ENCODE measurements at places on chromosomes 6 and 20. TPM values are rescaled to one million over a fixed set of nuclear protein-coding genes. Genes with fewer than 3 reads are reported as not detected.

TP53TG5 gene
- 0.69 TPM for polyA plus RNA-seq

GRCh38 chr6:101163611-101164010 lies 229.9 kb upstream of the GRIK2 start:
- no peak for DNase-seq

DNA sequence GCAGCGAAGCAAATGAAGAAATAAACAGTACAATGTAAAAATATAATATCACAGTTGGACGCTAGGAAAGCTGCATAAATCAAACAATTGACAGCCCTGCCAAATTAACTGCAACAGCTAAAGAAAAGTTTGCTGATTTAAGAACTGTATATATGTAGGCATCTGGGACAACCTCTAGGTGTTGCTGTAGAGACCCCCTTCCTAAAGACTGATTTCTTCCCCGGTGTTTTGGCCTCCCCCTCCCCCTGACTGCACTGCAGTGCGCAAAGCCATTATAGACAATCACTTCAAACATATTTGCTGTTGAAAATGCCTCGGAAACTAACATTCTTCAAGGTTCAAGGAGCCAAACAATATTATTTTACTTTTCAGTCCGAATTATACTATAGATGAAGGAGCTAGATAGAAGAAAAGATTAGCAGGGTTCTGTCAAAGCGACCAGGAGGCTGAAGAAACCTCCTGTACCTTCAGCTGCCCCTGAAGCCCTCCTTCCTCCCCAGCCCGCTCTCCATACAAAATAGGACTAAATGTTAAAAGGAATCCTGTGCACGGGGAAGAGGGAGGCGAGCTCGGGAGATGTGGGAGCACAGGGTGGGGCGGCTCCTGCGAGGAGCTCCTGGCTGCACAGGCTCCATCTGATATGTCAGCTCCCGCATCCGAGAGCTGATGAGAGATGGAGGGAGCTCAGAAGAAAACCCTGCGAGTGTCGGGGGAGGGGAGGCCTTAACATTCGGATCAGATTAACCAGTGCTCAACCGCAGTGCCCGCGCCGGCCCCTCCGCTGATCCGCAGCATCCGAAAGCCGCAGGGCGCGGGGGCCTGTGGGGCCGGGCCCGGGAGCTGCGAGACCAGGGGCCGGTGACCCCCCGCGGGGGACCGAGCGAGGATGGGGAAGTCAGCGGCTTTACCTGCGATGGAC lies 822 bp downstream of the ELOVL4 start:
- no peak for DNase-seq

LSM14B gene
- polyA plus RNA-seq, result 53.5 TPM

GRCh38 chr6:40915165-40915564 lies 123.9 kb downstream of the UNC5CL start:
- no peak for DNase-seq

GPX5 gene
- polyA plus RNA-seq, result not detected

All from left renal pelvis (tissue), 4 donors.